NCI-H524 treated with DMSO at 0.1 percent for 48 hours (cell line): ENCODE measurements at places on chromosomes 2 and 18.

- DNase-seq, result no peak
Measured at GRCh38 chr2:148978706-148979105, 59.8 kb upstream of the LYPD6B start.

DNA sequence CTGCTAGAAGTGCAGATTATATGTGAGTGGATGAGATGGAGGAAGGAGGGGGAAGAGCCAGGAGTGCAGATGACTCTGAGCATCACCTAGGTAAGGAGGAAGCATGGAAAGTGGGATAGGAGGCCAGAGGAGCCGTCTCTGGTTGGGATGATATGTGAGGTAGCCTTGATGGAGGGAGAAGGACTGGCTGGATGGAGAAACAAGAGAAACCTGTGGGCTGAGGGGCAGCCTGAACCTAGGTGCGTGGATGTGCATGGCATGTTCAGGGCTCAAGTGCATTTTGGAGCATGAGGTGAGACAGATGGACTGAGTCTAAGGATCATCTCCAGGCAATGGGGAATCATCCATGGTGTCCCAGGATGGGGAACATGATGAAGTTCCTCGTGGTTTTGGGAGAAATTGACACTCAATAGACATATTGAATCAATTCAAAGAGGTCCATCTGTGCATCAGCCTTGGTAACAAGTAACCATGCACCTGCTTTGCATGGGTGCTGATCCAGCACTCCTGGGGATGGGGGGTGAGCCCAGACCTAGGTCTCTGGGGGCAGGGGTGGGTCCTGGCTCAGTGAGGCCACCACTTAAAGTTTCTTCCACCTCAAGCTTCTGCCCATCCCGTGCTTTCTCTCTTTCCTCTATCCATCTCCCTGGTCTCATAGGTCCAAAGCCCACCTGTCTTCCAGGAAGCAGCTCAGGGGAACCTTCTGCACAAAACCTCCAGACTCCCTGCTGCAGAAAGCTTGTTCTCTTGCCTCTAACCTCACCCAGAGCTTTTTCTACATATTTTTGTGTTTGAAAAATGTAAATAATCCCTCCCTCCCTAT is 19.2 kb downstream of the MYCN start:
- no peak for DNase-seq

DNA sequence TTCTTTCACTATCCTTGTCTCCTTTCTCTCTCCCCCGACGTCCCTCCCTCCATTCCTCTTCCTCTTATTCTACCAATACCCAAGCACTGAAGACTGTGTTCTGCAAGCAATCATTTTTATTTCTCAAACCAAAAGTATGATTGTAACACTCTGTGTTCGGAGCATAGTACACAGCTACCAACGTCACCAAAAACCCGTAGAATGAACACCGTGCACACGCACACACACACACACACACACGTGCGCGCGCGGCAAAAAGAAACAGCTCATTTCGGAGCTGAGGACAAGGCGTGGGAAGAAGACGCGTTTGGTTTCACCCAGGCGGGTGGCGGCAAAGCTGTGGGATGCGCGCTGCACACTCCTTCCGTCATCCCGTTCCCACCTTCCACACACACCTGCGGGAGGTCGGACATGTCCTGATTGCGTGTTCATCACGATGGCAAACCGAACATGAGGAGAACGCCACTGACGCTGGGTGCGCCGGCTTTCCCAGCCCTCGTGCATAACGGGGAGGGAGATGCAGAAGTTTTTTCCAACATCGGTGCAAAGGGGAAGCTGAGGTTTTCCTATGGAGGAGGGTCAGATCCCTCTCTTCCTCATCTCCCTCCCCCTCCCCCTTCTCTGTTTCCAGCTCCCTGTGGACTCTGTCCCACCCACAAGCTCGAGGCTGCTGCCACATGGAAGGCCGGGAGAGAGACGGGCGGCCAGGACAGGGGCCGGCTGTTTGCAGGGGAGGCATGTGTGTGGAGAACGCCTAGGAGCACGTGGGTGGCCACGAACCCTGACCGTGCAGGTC is 20.4 kb downstream of the MBP start:
- no peak for DNase-seq

- no peak for DNase-seq
Measured at GRCh38 chr2:109435066-109435690, 178.6 kb downstream of the SEPTIN10 start.

DNA sequence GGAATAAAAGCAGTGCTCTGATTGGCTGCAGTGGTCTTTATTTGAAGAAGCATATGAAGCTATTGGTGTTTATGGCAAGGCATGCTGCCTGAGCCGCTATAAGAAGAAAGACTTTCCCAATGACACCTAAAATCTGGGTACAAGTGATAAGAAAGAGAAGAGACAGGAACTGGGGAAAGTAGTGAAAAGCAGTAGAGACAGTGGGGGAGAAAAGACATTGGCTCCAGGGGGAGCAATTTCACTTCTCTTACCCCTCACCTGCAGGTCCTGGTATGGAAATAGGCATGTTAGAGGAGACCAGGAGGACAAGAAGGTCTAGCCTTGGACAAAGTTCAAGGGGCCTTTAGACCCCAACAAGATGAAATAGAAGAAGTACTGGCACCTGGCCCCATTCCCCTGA is 47.1 kb downstream of the PLCL1 start:
- DNase-seq, result no peak

DNA sequence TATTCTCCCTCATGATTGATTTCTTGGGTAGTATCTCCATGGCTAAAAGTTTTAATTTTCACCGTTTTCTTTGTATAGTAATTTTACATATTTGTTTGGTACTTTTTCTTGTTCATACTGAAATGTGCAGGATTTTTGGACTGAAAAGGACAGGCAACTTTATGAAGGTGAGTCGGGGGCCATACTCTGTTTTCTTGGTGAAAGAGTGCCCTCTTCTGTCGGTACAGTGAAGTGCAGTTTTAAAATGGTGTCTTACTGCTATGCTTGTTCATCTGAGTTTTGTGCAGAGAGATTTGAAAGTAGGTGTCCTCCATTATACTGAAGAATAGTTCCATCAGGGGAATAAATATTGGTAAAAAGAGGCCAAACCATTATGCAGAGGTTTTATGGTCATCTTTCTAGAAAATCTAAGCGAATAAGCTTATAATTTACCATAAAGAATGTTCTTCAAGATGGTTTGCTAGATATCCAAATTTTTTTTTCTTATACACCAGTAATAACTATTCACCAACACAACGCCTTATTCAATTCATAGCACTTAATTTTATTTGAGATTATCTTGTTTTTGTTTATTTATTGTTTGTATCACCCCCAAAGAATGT is 8.7 kb upstream of the SERPINB13 start:
- no peak for DNase-seq

DNA sequence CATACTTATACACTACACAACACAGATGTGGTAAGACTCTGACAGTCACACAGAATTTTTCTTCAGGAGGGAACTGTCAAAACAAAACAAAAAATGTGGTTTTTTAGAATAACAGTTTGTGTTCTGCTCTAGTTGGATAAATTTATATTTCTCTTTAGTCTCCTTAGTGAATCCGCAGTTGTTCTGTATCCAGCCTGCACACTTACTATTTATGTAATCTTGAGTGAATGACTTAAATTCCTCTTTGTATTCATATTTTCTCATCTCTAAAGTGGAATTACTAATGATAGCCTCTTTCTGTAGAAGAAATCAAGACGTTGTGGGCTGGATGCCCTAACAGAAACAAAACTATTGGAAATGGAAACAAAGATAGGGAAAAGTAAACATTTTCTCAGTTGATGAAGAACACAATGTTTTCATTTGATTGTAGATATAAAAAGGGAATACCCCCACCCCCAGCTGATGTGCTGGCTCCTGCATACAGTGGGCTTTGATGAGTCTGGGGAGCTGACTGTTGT is 375.2 kb downstream of the TRIB2 start:
- DNase-seq, result no peak

GRCh38 chr2:46331109-46331766 is 34.0 kb downstream of the EPAS1 start:
- DNase-seq, result no peak

DNA sequence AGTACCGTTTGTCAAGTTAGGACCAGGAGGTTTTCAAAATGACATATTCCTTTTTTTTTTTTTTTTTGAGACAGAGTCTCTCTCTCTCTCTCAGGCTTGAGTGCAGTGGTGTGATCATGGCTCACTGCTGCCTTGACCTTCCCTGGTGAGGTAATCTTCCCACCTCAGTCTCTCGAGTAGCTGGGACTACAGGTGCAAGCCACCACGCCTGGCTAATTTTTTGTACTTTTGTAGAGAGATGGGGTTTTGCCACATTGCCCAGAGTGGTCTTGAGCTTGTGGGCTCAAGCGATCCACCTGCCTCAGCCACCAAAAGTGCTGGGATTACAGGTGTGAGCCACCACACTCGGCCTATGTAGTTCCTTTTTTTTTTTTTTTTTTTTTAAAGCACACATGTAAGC is 127.9 kb upstream of the SEC11C start:
- no peak for DNase-seq

DNA sequence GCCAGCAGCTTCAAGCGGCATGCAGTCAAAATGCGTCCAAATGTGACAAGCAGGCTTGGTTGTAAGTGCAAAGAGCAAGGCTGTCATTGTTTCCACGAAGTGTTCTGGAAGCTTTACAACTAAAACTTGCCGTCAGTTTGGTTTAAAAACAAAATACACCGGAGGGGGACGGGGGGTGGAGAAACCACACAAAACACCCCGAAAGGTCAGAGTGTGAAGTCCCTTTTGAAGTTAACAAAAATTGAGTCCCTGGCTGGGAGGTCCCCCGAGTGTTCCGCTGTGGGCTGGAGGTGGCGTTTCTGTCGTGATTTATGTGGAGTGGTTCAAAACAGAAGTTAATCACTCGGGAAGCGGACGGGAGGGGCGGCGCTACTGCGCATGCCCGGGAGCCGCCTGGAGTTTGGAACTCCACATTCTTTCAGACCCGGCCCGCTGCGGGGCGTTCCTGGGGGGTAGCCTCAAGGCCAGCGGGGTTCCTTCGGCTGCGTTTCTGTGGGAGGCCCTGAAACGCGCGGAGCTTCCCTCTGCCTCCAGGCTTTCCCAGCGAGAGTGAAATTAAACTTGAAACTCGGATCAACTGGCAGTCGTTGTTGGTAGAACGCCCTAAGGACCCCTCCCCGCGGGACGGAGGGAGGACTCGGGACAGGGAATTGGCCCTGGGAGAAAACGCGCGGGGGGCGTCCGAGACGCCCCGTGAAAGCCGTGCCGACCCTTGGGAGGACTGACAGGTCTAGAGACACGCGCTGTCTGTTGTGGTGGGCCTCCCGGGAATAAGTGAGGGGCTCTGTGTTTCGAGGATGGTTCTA is 1.4 kb downstream of the TGIF1 start:
- no peak for DNase-seq

- DNase-seq, result no peak
Measured at GRCh38 chr18:22975508-22975907, 42.4 kb downstream of the RBBP8 start.

DNA sequence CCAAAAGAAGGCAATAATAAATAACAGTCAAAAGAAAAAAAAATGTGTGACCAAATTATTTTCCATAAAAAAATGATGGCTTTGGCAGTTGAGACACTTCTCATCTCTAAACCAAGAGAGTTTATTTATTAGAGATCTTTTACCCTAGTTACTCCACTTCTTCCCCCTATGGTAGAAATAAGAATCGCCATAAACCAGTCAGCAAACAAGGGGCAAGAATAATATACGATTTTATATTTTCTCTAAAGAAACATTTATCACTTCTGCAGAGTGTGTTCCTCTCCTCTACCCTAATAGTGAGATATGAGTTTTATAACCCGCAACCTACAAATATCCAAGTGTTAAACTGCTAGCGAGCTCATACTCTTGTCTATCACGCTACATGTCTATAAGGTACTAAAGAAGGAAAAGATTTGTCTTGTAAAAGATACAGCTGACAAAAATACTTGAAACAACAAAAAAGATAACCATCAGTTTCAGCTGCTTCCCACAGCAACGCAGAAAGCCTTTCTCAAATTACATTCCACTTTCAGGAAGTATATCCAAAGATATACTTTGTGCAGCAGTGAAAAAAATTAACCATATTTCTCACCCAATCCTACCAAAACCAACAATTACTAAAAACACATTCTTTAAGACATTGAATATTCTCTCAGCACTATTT is 2.3 kb downstream of the RNF103 start:
- DNase-seq, result no peak

- no peak for DNase-seq
Measured at GRCh38 chr2:100419915-100420314, 2.4 kb upstream of the CHST10 start.
